ENCODE measurements at places on chromosomes 13 and 19. TPM values are rescaled to one million over a fixed set of nuclear protein-coding genes. Genes with fewer than 3 reads are reported as not detected.

KIRREL2 gene
- total RNA-seq = not detected

- no peak for DNase-seq
These were observed 467.2 kb upstream of the ARGLU1 start for GRCh38 chr13:107035186-107035585.

DNA sequence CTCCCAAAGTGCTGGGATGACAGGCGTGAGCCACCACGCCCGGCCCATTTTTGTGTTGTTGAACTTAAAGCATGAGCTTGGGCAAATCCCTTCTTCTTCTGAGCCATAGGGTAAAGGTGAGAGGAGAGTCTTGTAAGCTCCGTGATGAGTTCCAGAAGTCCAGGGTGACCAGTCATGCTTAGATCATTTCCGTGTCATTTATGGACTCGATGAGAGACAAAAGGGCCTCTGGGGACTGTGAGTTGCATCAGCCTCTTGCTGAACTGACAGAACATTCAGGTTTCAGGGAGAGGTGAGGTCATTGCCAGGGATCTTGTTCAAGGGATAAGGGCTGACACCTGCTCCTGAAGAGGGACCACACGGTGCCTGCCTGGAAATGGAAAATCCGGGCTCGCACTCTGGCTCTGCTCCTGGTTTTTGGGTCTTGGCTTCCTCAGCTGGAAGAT, 53.6 kb downstream of the GADD45B start:
- DNase-seq = peak; percentile 87

DNA sequence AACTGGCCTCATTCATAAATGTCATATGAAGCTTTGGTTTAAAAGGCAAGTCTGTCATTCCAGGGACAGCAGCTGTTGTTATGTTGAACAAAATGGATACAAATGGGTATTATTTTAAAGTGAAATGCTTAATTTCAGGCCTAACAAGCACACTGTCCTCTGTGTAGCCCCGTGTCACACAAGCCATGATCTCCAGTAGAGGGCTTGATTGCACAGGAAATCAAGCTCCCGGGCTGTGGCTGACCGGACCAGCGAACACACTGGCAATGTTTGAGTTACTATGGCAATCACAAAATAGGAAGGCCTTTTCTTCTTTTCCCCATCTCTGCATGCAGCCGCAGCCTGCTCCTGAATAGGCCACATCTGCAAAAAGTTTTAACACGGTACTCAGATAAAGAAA, 64.0 kb upstream of the GSX1 start:
- no peak for DNase-seq

RNF17 gene
- total RNA-seq = not detected

SPACA4 gene
- not detected for total RNA-seq

Measured in SJSA1 (cell line).